ENCODE measurements at places on chromosomes 7 and 10.

DNA sequence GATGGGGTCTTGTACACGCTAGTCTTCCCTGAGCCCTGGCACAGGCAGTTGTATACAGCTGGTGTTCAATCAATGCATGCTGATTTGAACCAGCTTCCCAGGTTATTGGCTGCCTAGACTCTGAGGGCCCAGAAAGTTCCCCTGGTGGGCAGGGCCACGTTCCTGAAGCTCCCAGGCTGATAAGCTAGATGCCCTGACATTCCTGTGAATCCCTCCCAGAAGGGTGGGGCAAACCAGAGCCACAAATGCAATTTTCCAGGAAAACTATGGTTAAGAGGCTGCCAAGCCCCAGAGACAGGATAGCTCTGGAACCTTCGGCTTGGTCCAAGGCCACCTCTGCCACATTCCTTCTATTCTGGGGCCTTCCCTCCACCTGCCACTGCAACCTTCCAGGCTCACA is 78.2 kb downstream of the FAM53B start:
- DNase-seq: no peak

- DNase-seq: no peak
Measured at GRCh38 chr10:46062723-46063428, 16.8 kb upstream of the MSMB start.

DNA sequence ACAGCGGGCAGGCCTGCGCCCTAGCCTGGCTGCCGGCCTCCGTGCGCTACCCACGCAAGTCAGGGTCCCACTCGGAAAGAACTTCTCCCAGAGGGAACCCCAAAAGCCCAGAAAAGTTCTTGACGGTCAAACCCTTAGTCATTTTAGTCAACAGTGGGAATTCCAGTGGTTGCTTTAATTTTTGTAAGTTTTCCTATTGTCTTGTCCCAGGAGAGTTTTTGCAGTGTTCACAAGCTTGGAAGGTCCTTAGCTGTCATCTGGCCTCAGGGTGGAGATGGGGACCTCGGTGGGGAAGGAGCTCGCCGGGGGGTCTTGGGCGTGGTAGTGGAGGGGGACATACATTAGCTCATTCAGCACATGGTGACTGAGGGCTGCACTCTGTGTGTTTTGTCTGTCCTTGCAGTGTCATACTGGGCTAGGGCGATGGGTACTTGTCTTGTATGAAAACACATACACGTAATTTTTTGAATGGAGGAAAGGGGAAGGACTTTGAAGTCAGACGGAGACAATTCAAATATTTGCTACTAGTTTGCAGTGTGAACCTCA is 736 bp downstream of the MINDY4 start:
- DNase-seq: no peak

DNA sequence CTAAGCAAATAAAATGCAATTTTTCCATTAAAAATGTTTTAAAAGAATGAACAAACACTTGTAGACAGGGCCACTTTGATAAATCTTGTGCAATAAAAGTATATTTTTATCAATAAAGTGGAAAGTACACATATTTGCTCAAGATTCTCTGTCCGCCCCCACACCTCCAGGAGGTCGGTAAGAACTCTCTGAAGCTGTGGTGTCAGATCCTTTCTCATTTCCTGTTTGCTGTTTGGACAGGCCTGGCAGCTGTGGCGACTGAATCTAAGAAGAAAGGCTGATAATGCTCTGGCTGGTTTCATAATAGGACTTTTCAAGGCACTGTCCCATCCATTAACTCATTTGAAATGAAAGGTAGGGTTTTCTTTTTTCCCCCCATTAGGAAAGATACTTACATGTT is 15.3 kb upstream of the ASB4 start:
- no peak for DNase-seq

DNA sequence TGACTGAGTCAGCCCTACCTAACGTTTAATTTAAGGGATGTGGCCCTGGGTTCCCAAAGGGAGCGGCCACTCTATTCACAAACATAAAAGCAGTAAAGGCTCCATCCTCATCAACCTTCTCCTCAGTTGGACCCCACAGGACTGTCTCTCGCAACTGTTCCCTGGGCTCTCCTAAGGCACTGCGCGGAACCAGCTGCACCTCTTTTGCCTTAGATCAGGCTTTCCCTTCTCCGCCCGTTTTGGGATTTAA is 689 bp upstream of the GTPBP4 start:
- no peak for DNase-seq

GRCh38 chr7:818031-818699 is 14.1 kb upstream of the SUN1 start:
- no peak for DNase-seq

GRCh38 chr10:95881316-95881715 is 26.5 kb upstream of the CC2D2B start:
- no peak for DNase-seq

- no peak for DNase-seq
Measured at GRCh38 chr7:151662251-151662826, 142.6 kb upstream of the RHEB start.

DNA sequence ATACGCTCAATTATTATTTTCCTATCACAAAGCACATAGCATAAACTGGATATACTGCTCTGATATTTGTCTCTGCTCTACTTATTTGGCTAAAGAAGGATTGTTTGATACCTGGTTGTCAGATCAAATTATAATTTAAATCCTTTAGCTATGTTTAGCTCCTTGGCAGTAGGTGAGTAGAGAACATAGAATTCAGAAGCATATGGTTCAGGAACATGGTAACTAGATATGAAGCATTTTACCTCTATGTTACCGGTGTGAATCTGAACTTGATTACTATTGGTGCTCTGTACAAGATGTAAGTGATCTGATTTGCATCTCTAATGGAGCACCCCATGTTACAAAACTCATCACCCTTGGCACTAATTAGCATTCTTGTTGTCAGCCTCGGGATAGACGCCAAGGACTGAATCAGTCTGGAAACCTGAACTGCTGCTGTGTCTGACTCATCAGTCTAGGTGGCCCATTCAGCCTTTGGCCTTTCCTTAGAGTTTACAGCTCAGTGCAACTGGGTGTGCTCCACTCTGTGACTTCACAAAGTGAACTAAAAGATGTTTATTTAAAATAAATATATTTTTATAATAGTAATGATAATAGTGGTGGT is 12.3 kb upstream of the MYPN start:
- no peak for DNase-seq

DNA sequence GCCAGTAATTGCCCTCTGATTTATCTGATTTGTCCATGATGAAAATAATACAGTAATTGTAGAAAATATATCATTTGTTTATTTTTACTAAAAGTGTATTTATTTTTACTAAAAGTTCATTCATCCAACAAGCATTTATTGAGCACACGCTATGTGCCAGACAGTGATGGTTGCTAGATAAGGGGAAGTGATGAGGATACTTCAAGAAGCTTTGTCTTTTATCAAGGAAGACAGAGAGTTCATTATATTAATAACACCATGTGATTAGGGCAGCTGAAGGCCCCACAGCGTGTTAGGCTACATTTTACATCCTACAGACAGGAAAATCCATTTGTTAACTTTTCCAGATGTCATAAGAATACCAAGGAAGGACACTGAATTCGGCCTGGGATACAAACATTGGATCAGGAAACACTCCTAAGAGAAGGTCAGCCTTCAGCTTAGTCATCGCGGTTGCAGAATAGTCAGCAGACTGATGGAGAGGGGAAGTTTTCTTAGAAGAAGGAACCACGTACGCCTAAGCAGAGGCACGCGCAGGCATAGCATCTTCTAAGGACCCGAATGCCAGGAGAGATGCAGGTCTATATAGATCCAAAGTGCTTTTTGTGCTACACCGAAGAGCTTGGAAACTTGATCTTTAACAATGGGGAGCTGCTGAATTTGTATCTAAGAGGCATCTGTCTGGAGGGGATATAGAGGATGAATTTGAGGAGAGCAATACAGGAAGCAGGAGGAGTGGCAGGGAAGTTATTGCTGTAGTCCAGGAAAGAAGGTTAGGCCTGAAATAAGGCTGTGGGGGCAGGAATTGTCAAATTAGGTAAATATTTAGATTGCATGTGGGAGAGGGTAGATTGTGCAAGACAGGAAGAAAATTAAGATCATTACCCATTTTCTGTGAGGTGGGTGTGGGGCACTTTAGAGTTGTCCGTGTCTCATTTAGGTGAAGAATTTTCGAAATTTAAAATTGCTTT is 85.7 kb downstream of the LRGUK start:
- no peak for DNase-seq

DNA sequence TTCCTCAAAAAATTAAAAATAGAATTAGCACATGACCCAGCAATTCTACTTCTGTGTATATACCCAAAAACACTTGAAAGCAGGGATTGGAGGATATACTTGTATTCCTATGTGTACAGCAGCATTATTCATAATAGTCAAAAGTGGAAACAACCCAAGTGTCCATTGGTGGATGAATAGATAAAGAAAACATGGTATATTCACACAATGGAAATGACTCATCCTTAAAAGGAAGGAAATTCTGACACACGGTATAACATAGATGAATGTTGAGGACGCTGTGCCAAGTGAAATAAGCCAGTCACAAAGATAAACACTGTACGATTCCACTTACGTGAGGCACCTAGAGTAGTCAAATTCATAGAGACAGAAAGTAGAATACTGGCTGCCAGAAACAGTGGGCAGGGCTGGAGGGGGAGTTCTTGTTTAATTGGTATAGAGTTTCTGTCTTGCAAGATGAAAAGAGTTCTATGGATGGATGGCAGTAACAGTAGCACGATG is 26.6 kb upstream of the KAT6B start:
- no peak for DNase-seq

- DNase-seq: no peak
Measured at GRCh38 chr7:90407484-90407821, 4.2 kb downstream of the CLDN12 start.

DNA sequence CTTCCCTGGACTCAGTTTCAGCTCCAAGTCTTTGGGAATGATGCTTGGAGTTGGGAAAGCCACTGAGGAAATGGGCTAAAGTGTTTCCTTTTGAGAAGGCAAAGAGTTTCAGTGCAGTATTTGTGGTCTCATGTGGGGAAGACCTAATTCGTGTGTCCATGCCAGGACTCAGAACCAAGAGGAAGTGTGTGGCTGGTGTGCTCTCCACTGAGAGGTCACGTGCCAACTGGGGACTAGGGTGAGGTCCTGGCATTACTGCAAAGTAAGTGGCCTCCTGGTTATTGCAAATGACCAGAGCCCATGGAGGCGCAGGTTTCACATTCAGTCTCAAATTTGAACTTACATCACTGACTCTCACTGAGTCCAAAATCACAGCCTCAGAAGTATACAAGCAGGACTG is 48.6 kb upstream of the ITPRID1 start:
- DNase-seq: no peak

- DNase-seq: no peak
Measured at GRCh38 chr7:157472311-157473050, 135.7 kb downstream of the DNAJB6 start.

DNA sequence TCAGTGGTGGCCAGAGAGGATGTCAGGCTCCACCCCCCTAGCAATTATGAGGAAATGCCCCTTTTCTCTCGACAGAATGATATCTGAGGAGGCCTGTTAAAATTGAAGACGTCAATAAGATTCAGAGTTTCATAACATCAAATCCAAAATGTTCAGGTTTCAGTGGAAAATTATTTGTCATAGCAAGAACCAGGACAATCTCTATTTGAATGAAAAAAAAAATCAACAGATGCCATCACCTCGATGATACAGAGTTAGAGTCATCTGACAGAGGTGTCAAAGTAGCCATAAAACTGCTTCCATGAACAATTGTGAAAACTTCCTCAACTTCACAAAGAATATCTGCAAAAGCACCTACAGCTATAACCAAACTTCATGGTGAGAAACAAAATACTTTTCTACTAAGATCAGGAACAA is 7.7 kb downstream of the TMEM273 start:
- no peak for DNase-seq

GRCh38 chr10:100377830-100378229 is 30.8 kb downstream of the SCD start:
- no peak for DNase-seq

GRCh38 chr10:69696073-69696731 is 66.2 kb downstream of the FAM241B start:
- no peak for DNase-seq

DNA sequence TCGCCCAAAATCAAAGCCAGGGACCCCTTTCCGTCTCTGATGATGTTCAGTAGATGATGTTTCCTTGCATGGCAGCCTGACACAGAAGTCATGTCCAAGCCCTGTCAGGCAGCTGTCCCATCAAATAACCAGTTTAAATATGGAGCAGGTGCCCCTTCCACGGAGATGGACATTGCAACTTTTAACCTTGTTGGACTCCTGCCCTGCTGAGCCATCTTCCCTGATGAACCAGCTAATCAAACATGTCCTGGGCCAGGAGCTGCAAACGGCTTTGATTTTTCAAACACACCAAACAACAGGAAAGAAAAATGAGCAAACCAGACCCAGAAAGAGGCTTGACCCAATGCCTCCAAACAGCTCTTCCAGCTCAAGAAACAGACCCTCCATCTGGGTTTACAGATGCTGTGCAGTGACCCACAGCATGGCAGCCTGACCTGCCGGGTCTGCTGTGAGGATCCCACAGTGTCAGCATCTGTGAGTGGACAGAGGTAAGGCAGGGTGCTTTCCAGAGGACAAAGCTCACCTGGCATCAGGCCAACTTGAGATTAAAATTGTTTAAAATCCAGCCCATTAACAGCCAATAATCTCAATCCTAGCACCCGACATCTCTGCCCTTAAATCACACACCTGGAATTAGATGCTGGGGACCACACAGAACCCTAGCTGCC is 372.6 kb downstream of the GRID1 start:
- DNase-seq: no peak

DNA sequence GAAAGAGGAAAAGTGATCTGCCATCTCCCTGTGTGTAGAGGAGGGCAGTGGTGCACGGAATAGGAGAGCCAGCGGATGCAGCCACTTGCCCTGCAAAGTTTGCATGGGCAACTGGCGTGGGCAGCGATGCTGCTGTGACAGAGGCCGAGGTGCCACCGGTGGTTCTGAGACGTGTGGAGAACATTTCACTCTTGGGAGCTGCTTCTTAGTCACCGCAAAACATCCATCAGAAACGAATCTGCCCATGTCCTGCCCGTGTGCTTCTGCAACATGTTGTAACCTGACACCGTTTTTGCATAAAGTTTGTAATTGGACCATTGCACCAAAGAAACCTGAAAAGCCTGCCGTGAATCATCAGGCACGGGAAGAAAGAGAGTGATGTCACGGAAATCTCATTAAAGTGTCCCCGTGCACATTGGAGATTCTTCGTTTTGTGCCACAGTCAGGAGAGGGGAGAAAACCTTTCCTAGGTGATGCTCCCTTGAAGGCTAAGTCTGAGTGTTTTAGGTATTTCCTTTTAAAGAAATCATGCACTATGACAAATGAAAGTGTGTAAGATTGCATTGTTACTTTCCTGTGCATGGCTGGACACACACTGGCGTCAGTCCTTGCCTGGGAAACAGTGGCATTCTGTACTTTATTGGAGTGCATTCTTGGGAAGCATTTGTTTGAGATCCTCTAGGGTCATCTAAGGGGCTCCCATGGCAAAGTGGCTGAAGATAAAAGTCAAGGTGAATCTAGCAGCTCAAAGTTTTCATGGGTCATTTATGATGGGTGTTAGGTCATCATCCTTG is 302.6 kb downstream of the KLF6 start:
- no peak for DNase-seq

GRCh38 chr10:73858750-73859427 is 15.5 kb downstream of the CAMK2G start:
- DNase-seq: no peak

All from GM12892 (cell line).